ENCODE measurements at places on chromosomes 11 and 22. TPM values are rescaled to one million over a fixed set of nuclear protein-coding genes. Genes with fewer than 3 reads are reported as not detected.

The DBX1 gene
- not detected for total RNA-seq

The CYB5R2 gene
- 10.3 TPM for total RNA-seq

The RFPL1 gene
- total RNA-seq = not detected

The MS4A13 gene
- total RNA-seq = not detected

The ENTHD1 gene
- total RNA-seq = not detected

The CCDC88B gene
- total RNA-seq = not detected

The BEST1 gene
- total RNA-seq = 3.4 TPM

The DDI1 gene
- total RNA-seq = not detected

The DDTL gene
- not detected for total RNA-seq

The OR5B21 gene
- not detected for total RNA-seq

The APOL3 gene
- total RNA-seq = 12.5 TPM

The SNX32 gene
- total RNA-seq = 0.32 TPM

The OR6A2 gene
- 0.65 TPM for total RNA-seq

The LYVE1 gene
- total RNA-seq = 0.36 TPM

The PRR33 gene
- total RNA-seq = not detected
